Activated CD4-positive, CD25-positive, alpha-beta regulatory T cell treated with anti-CD3 and anti-CD28 coated beads, Interleukin-2, amount 50 U/mL, for 24 hours (primary cell): ENCODE measurements at places on chromosomes 4 and X.

GRCh38 chr4:82247171-82247570 is 126.6 kb downstream of the HNRNPD start:
- no peak for ATAC-seq

GRCh38 chrX:132093239-132093860 is 34.5 kb downstream of the FRMD7 start:
- no peak for ATAC-seq

DNA sequence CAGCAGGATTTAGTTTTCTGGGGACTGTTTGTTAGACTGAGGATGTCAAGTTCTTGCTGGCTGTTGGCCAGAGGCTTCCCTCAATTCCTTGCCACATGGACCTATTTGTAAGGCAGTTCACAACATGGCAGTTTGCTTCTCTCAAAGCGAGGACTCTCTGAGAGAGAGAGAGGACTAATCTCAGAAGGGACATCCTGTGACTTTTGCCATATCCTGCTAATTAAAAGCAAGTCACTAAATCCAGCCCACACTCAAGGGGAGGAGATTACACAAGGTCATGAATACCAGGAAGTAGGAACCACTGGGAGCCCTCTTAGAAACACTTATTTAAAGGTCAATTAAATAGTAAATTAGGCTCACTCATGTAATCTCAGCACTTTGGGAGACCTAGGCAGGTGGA is 38.2 kb downstream of the PPP1R2C start:
- ATAC-seq = no peak

GRCh38 chr4:128600410-128600809 is 209.1 kb upstream of the JADE1 start:
- ATAC-seq = no peak

DNA sequence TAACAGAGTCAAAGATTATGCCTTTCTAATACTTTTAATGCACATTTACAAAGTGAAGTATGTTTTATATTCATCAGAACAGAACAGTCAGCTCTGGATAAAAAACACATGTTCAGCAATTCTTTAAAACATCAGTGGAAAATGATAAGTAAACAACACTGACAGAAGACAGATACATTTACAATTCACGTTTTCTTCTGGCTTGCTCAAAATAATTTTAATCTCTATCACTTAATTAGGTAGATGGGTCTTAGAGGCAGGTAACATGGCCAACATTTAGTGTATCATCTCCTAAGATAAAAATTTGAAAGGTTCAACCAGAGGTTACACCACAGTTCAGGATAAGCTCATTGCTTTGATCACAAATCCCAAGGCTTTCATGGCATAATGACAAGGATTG is 156.8 kb upstream of the MAB21L2 start:
- ATAC-seq = no peak

- ATAC-seq = no peak
Observed at GRCh38 chr4:108058685-108059440, 69.2 kb downstream of the HADH start.

DNA sequence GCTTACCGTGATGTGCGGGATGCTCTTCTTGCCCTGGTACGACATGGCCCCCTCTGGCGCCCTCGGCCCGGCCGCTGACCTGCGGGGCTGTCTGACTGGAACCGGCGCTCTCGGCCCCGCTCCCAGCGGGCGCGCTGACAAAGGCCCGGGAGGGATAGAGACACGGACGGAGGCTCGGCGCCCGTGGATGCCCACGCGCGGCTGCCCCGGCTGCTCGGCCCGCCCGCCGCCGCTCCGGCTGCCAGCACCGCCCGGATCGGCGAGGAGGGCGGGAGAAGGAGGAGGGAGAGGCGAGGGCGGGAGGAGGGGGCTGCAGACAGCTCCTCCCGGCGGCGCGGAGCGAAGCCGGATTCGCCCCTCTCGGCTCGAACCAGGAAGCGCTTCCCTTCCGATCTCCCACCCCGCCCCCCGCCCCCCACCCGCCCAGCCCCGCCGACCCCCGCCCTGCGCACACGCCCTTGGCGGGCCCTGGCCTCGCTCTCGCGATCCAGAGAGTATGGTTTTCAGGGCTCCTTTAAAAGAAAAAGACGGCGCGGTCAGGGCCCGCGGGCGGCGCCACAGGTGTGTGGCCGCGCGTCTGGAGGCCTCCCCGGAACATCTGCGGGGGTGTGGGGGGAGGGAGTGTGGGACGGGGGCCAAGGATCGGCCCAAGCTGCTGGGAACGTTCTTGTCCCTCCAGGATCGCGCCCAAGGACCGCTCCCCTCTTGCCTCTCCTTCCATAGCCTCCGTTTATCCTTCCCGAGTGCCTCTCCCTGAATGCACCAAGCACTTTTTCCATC is 4.5 kb downstream of the CRMP1 start:
- ATAC-seq = no peak

- ATAC-seq = no peak
Observed at GRCh38 chr4:165326831-165327210, 648 bp upstream of the MSMO1 start.

- ATAC-seq = no peak
Observed at GRCh38 chr4:61763682-61764081, 563.6 kb downstream of the ADGRL3 start.

GRCh38 chr4:46196086-46196485 is 72.2 kb upstream of the GABRG1 start:
- ATAC-seq = no peak

GRCh38 chr4:145530189-145530588 is 48.5 kb downstream of the SMAD1 start:
- no peak for ATAC-seq

DNA sequence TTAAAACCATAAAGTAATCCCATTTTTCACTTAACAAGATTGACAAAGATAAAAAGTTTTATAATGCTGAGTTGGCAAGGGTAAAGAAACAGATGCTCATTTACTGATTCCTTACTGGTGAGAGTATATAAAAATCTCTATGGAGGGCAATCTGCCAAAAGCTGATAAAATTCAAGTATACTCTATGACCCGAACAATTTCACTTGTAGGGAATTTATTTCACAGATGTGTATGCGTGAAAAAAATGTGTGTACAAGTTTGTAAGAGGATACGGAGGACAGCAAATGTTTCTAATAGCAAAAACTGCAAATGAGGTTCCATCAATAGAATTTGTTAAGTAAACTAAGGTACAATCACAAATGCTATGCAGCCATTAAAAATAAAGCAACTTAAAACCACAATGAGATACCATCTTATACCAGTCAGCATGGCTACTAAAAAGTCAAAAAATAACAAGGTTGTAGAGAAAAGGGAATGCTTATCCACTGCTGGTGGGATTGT is 23.4 kb downstream of the DHX15 start:
- no peak for ATAC-seq

DNA sequence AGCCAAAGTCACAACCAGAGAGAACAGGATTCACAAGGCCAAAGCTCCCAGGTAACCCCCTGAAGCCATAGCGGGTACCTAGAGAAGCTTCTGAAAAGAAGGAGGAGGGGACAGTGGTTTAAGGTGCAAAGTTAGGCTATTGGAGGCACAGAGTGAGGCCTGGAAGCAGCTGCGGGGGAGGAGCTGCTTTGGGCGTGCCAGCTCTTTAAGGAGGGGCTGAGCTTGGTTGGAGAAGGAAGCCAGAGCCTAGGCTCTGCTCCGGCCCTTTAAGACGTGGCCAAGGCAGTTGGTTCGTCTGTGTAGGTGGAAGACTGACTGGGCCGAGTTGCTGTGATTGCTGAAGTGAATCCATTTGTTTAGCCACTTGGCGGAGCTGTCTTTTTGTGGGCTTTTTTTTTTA is 1.5 kb downstream of the KLF8 start:
- ATAC-seq = peak; percentile 30

DNA sequence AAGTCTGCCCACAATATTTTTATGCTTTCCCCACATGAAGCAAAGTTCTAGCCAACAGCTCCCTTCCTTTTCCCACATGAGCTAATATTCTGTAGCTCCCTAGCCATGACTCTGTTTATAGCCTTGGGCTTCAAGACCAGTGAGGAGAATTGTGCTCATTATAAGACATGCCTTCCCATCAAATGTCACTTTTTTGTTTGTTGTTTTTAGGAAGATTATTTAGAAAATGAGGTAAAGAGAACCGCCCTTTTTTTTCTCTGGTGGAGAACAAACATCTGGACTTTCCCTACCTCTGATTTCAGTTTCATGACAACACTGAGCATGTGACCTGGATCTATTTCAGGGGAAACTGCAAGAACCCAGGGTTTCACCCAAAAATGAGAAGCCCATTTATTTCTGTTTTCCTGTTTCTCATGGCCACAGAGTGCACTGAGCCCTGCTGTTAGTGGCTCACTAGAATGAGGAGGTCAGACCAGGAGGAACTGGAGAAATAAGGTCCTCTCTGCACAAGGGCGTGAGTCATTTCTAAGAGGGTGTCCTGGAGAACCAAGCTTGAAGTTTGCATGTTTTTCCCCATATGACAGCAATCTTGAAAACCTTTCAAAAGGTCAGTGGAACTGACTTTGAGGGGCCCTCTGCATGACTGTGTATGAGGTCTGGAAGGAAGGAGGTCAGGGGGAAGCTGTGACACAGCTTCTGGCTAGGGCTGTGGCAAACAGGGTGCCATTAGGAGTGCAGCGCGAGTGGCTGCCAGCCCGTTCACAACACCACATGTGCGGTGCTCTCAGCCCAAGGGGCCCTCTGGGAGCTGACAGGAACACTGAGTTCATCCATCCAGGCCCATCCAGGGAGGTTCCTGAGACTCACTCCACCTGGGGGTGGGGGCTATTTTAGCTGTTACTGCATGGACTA is 55.2 kb downstream of the CHST7 start:
- ATAC-seq = peak; percentile 80

DNA sequence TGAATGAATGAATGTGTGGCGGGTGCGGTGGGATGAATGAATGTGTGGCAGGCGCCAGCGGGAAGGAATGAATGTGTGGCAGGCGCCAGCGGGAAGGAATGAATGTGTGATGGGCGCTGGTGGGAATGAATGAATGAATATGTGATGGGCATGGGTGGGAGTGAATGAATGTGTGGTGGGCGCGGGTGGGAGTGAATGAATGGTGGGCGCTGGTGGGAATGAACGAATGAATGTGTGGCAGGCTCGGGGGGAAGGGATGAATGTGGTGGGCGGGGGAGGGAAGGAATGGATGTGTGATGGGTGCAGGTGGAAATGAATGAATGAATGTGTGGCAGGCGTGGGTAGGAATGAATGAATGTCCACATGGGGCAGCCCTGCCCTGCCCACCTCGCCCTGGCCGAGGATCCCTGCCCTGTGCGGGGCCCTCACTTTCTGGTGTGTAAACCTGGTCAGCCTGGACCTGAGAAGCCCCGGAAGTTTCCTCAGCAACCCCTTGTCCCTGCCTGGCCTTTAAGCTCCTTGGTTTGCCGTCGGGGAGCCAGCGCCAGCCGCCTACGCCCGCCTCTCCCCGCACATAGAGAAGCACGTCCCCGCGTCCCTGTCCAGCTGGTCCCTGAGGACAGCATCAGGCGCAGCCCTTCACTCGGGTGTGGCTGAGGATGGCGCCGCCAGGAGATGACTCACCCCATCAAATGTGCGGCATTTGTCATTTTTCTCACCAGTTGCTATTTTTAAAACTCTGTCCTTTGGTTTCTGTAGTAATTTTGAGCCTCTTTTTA is 112.8 kb upstream of the LRPAP1 start:
- ATAC-seq = no peak

DNA sequence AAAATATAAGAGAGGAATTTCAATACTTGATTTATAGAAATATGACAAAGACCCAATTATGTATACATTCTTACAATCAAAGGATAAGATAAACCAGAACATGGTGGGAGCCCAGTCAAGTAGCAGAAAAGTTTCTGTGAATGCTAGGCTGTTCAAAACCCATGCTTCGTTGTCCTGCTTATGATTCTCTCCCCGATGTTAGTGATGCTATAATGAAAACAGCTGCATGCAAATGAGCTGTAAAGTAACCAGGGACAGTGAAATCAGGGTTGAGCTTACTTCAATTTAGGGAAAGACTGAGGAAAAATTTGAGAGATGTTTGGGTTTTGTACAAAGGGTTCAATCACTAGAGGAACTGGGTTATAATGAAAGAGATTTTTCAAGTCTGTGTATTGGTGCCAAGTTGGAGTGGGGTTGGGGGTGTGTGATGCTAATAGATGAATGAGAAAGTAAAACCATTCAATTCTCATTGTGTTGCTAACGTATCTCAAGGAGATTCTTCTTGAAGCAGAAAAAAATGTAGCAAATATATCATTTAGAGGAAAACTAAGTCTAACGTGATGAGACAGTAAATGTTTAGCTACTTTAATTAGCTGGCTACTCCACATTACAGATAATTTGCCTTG is 59.3 kb upstream of the PPP1R2C start:
- ATAC-seq = no peak

DNA sequence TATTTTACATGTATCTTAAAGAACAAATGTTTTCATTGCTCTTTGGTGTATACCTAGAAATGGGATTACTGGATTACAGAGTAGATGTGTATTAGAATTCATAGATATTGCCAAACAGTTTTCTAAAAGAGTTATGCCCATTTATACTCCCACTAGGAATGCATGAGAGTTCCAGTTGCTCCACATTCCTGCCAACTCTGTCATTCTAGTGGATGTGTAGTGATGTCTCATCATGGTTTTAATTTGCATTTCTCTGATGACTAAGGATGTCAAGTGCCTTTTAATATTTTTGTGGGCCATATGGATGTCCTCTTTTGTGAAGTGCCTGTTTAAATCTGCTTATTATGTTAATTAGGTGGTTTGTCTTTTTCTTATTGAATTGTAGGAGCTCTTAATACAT is 65.6 kb upstream of the BMP2K start:
- ATAC-seq = no peak

- ATAC-seq = no peak
Observed at GRCh38 chr4:21011106-21011505, 310.8 kb downstream of the PACRGL start.

GRCh38 chr4:62130637-62131036 is 930.5 kb downstream of the ADGRL3 start:
- no peak for ATAC-seq

DNA sequence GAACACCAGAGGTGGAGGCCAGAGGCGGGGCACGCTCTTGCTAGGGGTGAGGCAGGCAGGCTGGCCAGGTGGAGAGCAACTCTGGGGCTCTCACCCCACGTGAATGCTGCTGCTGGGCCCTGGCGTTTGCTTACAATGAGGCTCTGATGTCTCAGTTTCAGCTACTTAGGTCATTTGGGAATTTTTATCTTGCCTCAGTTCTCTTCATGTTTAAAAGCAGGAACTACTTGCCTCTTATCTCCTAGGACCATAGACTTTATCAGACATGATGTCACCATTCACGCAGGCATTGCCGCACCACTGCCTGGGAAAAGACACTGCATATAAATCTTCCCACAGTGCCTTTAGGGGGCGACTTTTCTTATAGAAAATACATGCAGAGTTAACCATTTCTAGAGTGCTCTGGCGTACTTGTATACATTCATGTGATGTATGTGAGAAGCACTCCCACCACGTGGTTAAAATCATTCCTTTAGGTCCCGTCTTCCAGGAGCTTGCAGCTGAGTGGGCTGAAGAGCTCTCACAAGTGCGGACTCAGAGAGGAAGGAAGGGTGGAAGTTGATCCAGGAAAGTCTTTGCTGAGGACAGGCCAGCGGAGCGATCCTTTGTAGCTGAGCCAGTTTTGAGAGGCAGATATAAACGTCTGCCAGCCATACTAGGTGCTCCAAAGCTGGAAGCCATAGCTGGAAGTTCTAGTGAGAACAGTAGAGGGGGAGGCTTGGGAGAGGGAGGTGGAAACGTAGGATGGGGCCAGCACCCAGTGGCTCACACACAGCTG is 84.3 kb upstream of the CLDN34 start:
- no peak for ATAC-seq
